ENCODE measurements at places on chromosomes 6 and 20. TPM values are rescaled to one million over a fixed set of nuclear protein-coding genes. Genes with fewer than 3 reads are reported as not detected.

Gene OPRM1
- not detected for total RNA-seq

DNA sequence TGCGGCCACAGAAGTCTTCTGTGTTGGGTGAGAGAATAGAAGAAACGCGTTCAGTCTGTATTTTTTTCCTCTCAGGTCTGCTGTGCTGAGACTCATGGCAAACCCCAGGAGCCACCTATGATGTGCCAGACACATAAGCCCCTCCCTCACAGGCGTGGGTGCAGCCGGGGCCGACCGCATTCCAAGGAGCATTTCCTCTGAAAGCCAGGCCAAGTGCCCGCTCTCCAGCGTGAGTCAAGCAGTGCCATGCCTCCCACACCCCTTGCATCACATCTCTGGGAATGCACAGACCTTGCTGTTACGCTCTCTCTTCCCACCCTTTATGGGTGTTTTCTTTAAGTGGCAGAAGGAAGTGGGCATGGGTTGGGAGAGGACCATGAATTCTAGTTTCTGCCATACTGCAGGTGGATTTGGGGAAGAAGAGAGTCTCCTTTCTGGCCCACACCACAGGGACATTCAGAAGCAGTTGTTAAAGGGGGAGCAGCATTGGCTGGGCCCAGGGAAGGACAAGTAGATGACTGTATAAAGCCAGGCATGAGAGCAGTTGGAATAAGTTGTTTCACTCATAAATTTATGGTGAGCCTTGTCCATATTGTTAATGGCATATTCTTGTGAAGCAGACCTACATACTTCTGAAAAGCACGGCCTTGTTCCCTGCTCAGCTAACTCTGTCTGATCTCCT, 37.1 kb upstream of the TFAP2A start:
- no peak for DNase-seq

- DNase-seq = no peak
These were observed 199.1 kb downstream of the COL9A1 start for GRCh38 chr6:70103798-70104197.

DNA sequence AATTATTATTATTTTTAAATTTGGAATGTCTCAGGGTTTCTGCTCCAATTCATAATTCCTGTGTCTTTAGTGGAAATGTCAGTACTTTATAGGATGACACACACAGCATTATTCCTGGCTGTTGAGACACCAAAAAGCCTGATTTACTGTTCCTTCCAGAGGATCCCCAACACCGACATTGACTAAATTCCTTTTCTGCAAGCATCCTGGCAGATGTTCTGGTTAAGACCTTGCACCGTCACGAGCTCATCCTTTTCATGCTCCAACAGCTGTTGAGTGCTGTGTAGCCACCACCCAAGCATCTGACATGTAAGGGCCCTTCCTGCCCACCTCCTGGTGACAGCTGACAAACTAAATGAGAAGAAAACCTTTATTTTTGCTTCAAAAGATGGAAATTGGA, 284.3 kb upstream of the SULF2 start:
- no peak for DNase-seq

DNA sequence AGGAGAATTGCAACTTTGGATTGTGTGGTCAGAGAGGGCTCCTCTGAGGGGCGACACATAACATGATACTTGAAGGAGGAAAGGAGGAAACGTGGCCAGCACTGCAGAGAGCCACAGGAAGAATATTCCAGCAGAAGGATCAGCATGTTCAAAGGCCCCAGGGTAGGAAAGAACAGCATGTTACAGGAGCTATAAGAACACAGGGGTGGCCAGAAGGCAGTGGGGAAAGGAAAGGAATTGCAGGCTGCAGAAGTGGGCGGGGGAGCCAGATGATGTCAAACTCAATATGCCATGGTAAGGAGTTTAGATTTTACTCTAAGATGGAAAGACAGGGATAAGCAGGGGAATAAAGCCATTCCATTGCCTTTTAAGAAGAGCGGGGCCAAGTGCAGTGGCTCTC, 30.7 kb downstream of the MGME1 start:
- no peak for DNase-seq

Gene GLP1R
- total RNA-seq = not detected

GRCh38 chr20:32017711-32018251, 7.5 kb downstream of the CCM2L start:
- peak; percentile 31 for DNase-seq

DNA sequence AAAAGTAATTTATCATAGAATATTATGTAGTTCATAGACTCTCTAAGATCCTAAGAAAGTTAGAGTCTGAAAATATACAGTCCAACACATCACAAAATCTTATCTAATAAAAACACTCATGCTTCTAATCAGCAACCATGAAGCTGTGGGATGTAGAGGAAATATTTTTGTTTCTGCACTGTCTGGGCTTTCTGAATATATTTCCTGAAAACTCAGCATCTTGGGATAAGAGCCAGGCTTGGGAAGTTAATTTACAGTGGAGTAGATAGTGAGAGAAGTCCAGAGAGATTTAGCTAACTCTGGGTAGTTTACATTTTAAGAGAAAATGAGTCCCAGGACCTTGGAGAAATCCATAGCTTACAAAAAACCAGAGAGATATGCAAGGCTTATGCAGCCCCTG, 150.4 kb upstream of the BMP5 start:
- no peak for DNase-seq

Gene ETV7
- total RNA-seq = 0.51 TPM

DNA sequence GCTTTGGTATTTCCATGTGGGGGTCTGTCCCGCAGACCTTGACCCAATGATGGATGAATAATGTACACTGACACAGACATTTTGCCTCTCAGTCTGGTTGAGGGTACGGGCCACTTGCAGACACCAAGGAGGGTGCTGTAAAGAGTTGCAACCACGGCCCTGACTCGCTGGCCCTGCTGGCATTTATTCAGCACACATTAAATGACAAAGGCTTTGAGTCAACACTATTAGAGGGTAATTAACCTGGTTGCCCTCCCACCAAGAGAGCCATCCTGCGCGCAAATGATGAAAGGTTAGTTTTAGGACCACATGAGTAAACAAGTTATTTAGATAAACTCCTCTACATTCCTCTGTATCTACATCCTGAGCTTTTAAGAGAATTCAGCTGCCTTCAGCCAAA, 308.9 kb upstream of the MMS22L start:
- no peak for DNase-seq

DNA sequence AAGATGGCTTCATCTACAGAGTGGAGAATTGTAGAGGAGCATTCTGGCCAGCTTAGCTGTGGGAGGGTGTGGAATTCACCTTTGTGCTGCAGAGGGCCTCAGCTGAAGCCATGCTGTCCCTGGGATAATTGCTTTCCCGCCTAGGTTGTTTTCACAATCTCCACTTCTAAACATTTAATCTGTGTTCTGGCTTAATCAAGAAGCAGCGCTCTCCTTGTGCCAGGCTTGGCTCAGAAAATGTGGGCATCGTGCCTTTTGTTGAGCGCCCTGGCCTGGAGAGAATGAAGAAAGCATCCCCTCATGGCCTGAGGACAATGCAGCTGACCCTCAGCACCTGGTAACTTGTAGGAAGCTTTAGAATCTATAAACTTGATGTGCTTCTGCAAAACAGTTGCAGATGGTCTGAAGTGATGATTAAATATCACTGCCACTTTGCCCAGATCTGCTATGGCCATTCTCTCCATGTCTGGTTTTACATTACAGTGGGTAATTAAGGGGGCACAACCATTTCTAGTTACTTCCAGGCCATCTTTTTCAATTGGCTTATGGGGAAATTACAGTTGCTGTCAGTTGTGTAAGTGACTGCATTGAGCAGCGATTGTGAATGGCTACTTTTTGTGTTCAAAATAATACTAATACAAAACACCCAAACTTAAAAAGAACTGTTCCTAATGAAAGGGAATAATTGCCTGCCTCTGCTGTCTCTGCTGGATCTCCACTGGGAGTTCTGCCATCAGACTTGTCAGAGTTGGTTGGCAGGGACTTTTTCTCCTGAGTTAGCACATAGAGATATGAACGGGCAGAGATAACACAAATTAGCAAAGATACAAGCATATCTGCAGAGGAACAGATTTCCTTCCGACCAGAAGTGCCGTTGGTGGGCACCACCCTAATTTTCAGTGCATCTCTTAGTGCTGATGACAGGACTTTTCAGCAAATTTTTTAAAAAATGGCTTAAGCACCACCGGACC, 18.4 kb downstream of the CTNNBL1 start:
- no peak for DNase-seq

DNA sequence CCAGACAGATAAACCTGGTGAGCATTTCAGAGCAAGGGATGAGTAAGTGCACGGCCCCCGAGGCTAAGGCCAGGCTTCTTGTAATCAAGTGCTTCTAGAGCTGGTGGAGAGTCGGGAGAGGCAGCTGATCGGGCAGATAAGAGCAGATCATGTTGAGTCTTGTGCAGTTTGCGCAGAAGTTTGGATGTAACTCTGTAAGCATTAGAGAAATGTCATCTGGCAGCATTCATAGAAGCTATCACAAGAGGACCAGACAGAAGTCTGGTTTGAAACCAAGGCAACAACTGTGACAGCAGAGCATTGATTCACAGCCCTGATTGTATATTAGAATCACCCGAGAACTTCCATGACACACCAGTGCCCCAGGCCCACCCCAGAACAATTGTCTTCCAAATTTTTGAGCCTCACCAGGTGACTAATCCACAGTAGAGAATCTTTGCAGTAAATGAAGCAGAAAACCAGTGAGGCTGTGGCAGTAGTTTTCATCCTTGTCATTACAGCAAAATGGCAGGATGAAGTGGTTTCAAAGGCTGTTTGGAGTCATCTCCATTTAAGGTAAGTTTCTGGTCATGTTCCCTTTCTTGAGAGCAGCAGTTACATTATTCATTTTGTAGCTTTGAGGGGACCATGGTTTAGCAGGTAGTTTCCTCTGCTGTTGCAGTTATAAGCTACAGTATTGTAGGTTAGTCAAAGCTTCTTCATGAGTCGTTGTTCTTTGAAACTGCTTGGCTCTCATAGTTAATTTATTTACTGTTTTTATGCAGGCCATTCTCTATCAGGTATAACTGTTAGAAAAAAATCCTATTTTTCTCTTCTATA, 84.1 kb downstream of the RNF217 start:
- no peak for DNase-seq

Gene RIN2
- total RNA-seq = 0.46 TPM

DNA sequence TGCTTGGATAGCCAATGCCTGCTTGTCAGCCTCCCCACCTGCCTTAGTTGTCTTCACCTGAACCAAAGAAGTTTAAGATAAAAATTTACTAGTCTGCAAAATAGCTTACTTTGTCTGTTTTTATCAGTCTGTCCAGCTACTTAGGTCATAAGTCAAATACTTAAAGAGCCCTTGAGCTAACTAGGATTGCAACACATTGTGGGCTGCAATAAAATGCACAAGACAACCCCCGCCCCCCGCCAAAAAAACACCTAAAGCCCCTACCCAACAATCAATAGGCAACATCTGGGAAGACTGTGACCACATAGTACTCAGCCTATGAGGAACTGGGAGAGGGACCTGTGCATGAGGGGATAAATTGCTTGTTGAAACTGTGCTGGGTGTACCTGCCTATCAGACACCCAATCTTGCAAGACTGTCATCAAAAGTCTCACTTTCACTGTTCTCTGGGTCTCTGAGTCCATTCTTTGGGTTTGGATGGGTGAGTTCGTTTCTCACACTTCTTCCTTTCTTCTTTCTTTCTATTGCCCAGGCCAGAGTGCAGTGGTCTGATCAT, 27.3 kb upstream of the ABCC10 start:
- DNase-seq = no peak

DNA sequence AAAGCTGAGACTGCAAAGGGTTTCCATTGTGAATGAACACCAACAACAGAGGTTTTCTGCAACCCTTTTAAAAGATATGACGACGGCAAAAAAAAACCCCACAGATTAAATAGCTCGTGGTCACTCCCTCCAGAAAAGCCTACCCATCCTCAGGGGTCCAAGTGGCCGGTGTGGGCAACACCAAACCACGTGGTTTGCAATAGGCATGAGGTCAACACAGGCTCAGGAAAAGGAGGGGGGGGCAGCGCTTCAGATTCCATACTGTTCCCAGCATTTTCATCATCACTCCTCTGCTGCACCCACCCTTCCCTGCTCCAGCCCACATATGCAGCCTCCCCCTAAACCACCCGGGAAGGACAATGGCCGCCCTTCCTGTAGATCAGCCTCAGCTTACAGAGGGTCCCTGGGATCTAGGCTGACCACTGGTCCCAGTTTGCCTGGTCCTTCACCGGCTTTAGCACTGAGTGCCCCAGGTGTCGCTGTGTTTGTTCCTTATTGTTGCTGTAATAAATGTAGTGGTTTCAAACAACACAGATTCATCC, 122.8 kb upstream of the PHACTR3 start:
- DNase-seq = no peak

- no peak for DNase-seq
These were observed 193.2 kb downstream of the TBC1D7 start for GRCh38 chr6:13135152-13135551.

DNA sequence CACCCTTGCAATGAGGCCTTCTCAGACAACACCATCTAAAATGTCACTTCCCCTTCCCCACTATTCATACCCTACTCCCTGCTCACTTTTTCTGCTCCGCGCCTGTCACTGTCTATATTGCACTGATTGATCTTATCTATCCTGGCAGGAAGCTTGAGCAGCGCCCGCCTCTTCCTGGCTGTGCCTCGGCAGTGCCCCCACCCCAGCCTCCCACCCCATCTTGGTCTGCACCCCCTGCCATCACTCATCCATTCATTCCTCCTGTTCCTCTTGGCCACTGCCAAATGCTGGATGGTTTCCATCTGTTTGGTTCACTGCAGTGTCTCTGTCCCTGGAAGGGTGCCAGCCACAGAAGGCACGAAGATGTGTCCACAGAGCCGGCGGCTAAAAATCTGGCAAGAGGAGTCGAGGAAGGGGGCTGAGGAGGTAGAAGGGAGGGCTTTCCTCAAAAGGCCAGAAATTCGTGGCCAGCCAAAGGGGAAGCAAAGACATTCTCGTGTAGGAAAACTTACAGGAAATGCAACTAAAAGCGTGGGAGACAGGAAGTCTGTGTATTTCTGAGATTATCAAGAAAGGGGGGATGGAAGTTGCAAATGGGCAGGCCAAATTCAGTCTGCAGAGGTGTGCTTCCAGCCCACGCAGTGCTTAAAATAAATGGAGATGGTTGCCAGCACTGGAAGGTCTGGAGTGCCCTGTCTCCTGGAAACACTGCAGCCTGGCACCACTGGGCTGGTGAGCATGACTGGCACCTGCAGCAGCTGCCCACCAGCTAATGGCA, 27.6 kb downstream of the SYNJ2 start:
- no peak for DNase-seq

- no peak for DNase-seq
These were observed 436.5 kb downstream of the DHX35 start for GRCh38 chr20:39398656-39399055.

GRCh38 chr20:61570646-61571195, 318.7 kb downstream of the CDH4 start:
- DNase-seq = no peak

DNA sequence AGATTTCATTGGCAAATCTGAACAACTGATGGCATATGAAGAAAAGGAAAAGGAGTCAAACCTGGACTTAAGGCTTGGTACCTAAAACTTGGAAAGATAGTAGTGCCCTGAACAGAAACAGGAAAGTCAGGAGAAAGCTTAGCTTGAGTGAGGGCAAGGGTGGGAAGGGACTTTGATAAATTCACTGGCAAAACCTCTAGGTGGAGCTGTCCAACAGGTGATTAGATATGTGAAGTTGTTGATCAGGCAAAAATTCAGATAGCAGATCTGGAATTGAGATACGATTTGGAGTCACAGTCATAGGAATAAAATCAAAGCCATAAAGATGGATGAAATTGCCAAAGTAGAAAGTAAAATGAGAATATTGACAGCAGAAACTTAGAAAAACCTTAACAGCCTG, 16.1 kb upstream of the ZNF292 start:
- no peak for DNase-seq

- DNase-seq = peak; percentile 68
These were observed 36.4 kb upstream of the HLA-C start for GRCh38 chr6:31308050-31308844.

All from activated B cell treated with CpG ODN at 0.5 μM for 24 hours (primary cell).